Amniotic epithelial cell (primary cell): ENCODE measurements at places on chromosomes 12 and 14.

- peak; percentile 87 for DNase-seq
These were observed 56.7 kb downstream of the C14orf132 start for GRCh38 chr14:96095581-96096476.

DNA sequence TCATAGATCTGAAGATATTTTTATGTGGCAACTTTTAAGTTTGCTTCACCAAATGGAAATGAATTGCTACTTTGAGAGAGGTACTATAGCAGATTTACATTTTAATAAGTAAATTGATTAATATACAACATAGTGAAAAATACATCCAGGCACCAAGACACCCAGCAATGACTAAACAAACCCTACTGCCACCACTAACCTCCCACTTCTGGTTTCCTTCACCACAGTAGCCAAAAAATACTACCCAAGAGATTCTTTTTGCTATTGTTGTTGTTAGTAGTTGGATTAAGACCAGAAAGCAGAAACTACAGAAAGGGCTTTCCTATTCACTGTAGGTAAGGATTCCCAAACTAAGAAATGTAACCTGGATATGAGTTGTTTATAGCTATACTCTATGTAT is 54.1 kb downstream of the COCH start:
- no peak for DNase-seq

DNA sequence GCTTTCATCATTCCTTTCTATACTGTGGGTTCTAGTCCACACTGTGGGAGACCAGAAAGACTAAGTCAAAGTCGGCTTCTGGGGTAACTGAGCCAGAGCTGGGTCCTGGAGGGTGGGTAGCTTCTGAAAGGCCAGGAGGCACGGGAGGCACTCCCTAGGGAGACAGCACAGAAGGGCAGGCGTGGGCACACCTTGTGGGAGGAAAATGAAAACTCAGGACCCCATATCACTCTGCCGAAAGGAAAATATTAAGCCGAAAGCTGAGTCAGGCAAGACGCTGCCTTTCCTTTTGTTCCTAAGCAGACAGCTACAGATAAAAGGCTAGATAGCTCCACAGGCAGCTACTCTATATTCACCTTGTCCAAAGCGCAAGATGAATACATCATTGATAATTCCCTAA is 20.7 kb downstream of the ANO2 start:
- DNase-seq = no peak

DNA sequence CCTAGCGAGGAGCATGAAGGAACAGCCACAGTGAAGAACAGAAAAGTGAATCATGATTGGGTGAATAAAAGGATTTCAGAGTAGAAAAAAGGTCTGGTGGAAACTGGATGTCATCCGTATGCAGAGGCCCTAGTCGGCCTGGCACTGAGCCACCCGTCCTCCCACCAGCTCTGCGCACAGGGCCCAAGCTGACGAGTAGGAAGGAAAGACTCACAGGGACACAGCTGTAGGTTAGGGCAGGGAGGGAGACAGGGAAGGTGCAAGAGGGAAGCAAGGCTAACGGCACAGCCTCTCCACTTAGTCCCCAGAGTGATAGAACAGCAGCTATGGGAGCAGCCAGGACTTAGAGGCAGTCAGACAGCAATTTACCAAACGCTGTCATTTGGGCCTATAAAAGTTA is 112.6 kb downstream of the KCNK10 start:
- DNase-seq = no peak

DNA sequence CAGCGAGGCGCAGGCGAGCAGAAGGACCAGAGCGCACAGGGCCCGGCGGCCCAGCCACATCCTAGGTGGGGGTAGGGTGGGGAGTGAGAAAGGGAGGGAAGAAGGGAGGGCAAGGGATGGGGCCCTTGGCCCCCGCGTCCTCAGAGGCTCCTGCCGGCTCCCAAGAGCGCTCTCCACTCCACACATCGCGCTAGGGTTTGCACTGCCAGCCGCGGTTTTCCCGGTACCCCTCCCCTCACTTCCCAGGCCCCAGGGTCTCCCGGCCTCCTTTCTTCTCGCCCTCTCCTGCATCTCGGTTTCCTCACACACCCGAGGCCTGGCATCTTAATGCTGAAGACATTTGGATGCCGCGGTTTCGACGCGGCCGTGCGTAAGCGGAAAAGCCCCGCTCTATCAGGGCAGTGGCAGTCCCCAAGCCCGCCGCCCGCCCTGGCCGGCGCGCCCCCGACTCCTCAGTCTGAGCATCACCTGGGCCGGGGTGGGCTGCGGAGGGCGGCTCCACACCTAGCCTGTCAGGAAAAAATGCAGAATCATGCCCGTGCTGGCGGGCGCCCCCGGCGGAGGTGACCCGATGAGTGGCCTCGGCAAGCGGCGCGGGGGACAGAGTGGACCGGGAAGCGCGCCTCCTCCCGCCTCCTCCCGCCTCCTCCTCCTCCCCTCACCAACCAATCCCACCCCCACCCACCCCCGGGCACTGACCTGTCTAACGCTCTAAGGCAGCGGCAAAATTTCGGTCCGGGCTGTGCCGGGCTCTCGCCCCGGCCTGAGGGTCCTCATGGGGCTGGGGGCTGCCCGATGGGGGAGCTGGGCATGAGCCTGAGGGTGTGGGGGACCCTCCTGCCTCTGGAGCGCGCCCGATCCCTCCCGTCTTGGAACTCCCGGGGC is 686 bp downstream of the B4GALNT1 start:
- no peak for DNase-seq

DNA sequence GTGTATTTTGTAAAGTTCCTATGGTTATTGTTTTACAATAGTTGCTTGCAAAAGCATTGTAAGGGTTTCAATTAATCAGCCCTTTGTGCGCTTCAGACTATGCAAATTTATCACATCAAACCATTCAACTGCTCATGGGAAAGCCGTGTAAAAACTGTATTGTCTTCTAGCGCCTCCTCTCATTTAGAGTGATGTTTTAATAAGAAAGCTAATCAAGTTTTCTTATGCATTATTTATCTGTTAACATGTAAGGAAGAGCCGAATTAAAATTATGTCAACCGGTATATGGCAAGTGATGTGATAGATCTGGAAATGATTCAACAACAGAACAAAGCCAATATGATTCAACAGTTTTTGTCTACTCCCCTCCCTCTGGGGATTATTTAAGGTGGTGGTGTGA is 92.5 kb upstream of the RFX4 start:
- DNase-seq = no peak

- DNase-seq = no peak
These were observed 57.9 kb downstream of the FZD10 start for GRCh38 chr12:130219929-130220705.

- DNase-seq = peak; percentile 78
These were observed 5.8 kb upstream of the TBPL2 start for GRCh38 chr14:55446127-55446736.

DNA sequence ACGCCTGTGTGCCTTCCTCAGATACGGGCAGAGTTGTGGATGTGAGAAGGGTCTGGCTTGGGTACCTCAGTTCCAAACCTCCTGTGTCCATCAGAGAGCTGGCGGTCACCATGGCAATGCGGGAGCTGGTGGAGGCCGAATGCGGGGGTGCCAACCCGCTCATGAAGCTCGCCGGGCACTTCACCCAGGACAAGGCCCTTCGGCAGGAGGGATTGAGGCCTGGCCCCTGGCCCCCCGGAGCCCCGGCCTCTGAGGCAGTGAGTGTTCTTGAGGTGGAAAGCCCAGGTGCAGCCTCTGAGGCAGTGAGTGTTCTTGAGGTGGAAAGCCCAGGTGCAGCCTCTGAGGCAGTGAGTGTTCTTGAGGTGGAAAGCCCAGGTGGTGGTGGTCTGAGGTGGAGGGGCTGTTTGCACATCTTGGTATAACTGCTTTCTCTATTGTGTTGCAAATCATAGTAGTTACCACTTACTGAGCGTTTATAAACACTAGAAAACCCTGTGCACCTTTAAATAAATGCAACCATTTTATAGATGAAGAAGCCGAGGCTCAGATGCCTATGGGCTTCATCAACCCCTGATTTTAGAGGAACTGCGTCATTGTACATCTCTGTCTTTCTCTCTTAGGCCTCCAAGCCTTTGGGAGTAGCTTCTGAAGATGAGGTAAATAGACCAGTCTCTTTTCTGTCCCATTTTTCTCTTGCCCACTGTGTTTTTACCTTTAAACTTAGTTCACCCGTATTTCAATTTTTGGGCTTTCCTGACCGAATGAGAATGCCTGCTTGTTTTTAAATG is 976 bp downstream of the PEX5 start:
- peak; percentile 6 for DNase-seq

- no peak for DNase-seq
These were observed 24.2 kb upstream of the HIF1A start for GRCh38 chr14:61671082-61671481.

DNA sequence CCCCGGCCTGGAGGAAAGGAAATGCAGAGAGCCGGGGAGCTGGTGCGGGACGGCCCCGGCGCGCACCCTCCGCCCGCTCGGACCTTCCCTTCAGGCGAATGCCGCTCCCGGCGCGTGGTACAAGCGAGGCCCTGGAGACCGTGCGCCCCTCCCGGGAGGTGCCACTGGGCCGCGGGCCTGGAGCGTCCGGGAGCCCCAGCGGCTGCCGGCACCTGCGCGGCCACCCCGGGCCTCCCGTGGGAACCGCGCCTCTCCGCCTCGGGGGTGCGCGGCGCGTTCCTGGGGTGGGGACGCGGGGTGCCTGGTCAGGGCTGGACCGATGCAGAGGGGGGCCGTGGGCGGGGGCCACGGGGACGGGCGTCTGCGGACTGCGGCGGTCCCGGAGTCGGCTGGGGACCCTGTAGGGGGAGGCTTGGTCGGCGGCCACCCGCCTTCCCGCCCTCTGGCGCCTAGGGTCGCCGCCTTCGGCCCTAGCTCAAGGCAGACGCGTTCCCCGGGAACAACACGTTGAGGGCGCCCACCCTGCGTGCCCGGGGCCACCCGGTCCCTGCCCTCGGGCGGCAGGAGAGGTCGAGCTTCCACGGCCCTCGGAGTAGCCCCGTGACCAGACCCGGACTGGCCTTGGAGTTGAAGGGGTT is 599 bp downstream of the PAPLN start:
- DNase-seq = no peak

DNA sequence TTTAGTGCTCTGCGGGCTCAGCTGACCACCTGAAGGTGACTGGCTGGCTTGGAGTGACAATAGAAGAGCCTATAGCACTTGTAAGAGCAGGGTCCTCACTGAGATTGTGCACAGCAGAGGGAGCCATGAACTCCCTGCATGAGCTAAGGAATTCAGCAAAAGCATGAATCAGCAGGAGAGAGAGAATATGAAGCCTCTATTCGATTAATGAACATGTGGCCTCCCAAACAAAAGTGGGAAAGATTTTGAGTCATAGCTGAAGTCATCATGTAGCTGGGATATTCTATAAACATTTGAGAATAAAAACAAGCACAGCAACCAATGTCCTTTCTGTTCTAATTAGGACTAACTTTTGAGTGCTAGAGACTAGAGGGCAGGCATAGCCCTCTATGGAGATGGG is 626.6 kb downstream of the DIO2 start:
- peak; percentile 91 for DNase-seq

DNA sequence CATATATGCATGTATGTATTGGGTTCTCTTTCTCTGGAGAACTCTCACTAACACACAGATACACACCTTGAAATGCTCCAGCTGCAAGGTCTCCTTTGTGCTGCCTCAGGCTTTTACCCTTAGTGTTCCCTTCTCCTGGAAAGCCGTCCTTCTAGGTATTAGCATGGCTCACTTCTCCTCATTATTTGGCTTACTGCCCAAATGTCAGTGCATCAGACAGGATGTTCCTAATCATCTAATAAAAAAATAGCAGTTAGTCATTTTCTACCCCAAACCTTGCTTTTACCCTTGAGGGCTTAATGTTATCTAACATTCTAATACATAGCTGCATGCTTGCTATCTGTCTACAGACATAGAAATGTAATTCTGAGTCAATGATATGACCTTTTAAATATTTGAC is 109.0 kb upstream of the SLC16A7 start:
- peak; percentile 7 for DNase-seq

- no peak for DNase-seq
These were observed 12.4 kb downstream of the PAPLN start for GRCh38 chr14:73249564-73250316.
